ENCODE measurements at places on chromosomes 13 and 19.

GRCh38 chr13:71877256-71877653 is 10.3 kb upstream of the DACH1 start:
- DNase-seq, result no peak

DNA sequence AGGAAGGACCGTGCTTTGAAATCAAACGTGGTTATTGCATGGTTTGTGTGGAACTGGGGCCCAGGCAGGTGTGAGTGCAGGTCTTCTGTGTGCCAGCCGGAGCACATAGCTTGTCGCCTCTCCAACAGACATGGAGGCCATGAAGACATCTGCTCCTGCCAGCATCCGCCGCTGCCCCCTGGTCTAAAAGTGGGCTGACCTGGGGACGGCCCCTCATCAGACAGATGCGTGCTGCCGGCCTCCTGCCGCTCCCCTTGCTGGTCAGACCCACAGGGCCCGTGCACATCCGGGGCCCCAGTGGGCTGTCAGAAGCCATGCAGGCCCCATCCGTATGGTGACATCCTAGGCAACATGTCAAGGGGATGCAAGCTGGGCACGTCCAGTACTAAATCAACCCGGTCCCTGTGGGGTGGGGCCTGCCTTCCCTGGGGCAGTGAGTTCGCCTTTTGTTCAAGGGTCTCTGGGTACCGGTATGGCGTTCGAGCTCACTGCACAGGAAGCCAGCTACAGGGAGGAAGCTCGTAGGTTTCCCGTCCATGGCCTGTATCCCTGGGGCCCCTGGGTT is 88.0 kb upstream of the MCF2L start:
- DNase-seq, result no peak

GRCh38 chr19:9796113-9796773 is 22.6 kb downstream of the FBXL12 start:
- peak; percentile 67 for DNase-seq

DNA sequence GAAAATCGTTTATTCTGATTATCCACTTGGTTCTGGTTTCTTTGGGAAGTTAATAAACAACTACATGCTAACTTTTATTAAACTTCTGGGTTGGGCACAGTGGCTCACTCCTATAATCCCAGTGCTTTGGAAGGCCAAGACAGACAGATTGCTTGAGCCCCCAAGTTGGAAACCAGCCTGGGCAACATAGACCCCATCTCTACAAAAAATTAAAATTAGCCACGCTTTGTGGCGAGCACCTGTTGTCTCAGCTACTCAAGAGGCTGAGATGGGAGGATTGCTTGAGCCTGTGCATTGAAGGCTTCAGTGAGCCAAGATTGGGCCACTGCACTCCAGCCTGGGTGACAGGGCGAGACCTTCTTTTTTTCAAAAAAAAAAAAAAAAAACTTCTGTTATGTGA is 21.7 kb downstream of the GPR180 start:
- no peak for DNase-seq

DNA sequence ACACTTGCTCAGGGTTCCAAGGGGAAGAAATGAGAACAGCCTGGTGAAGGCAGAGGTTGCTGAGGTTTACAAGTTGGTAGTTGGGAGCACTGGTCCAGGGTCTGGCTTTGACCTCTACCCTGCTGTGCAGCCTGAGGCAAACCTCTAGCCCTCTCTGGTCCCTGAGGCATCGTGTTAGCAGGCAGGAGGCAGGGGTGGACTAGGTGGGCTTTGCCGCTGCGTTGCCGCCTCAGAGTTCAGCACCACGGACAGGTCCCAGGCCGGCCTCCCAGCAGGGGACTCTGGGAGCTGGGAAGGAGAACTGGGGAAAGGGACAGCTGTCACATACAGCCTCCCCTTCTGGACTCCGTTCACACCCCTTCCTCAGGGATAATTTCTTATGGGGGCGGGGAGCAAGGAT is 3.1 kb downstream of the NCAN start:
- DNase-seq, result no peak

- no peak for DNase-seq
These were observed 125.7 kb upstream of the NBEA start for GRCh38 chr13:34816245-34816884.

DNA sequence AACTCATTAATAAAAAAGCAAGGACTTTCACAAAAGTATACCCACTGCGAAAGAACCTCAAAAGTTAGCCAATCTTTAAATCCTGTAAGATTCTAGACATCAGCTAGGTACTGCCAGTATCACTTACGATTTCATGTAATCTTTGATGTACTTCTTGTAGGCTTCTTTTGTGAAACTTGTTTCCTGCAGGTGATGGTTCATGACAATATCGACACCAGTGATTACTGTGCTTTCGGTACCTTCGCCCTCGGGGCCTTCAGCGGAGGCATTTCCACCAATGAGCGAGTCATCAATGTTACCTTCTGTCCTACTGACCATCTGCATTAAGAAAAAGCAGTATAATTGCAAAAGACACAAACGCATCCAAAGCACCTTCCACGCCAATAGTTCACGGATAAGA is 1.1 kb downstream of the TPT1 start:
- DNase-seq, result no peak
